ENCODE measurements at places on chromosomes 3 and 15.

DNA sequence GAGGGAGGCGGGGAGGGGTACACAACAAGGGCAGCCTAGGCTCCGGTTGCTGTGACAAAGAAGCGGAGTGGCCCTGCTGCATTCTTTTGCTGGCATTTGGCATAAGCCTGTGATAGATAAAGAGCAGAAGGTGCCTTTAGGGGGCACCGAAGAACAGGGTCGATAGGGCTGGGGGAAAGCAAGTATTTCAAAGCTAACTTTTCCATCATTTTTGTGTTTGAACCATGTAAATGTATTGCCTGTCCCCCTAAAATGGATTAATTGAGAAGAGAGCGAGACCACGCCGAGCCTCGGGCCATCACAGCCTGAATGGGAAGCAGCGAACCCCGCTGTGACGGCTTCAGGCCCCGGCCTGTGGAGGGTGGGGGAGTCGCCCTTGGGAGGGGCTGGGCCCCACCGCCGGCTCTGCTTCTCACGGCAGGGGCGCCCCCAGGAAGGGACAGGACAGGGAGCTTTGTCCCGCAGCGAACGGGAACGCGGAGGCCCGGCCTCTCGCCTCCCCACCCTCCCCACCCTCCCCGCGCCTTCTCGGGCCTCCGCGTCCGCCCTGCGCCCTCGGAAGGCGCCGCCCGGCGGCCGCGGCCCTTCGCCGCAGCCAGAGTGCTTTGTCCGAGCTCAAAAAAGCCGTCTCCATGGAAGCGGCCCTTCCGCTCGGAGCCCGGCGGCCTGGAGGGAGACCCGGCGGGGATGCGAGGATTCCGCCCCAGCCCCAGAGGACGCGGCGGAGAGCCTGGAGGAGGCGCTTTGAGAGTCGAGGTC lies 32.4 kb upstream of the ALDH1L1 start:
- DNase-seq = peak; percentile 10

GRCh38 chr15:59866642-59867041 lies 137.5 kb upstream of the FOXB1 start:
- no peak for DNase-seq

GRCh38 chr3:32237670-32238452 lies 619 bp upstream of the CMTM8 start:
- peak; percentile 5 for DNase-seq

DNA sequence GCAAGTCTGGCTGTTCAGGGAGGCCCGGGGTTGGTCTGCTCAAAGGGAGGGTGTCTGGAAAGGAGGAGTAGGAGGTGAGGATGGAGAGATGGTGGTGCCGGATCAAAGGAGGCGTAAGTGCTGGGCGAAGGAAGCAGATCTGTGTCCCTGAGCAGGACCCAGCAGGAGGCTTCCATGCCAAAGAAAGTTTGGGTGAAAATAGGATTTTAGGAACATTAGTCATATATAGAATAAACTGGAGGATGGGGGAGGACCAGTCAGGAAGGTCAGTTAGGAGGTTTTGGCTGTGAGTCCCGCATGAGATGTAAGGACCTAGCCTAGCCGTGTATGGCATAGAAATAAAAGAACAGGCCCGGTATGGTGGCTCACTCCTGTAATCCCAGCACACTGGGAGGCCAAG lies 28.6 kb upstream of the VPS8 start:
- no peak for DNase-seq

DNA sequence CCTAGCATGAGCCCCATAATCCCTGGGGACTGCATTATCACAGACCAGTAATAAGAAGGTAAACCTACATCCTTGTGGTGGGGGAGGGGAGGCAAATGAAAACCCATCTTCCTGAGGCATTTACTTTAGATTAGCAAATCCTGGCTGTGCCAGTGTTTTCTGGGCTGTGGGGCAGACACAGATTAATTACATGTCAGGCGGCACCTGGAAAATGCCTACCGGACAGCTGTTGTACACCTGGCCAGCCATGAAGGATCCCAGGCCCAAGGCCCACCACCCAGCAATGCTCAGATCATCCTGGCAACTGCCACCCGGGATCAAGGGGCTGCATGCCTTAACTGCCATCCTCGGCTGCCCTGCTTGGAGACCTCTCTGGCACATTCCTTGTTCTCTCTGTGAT lies 59.1 kb upstream of the RASA2 start:
- no peak for DNase-seq

- DNase-seq = no peak
Measured at GRCh38 chr3:177744873-177745606, 547.8 kb upstream of the TBL1XR1 start.

DNA sequence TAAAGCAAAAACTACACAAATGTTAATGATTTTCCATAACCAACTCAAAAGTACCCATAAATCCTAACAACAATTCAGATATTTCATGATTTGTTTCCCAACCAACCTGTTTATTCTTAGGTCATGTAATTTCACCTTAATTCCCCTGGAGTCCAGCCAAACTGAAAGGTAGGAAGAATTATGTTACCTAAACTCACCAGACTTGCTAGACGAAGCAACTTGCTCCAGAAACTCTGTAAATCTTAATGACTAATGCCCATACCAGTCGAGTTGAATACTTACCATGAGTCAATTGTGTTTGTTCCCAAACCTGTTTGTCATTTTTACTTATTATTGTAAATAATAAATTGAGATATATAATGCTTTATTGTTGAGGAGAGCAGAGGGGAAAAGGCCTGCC lies 1030.0 kb downstream of the TBL1XR1 start:
- DNase-seq = no peak

DNA sequence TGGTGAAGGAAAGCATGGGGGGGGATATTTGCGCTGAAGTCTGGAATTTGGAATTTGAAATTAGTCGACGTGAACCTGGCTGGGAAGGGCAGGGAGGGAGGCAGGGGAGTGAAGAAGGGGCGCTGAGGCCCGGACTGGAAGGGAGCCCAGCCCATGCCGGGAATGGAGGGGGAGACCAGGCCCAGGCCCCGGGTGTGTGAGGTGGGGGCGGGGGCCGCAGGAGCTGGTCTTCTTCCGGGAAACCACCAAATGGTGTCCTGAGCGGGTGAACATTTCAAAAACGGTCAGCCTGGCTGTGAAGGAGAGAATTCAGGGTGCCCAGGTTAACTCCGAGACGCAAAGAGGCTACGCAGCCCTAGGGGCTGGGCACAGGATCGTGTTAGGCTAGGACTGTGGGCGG lies 497 bp upstream of the PRR20G start:
- DNase-seq = no peak

GRCh38 chr15:48309740-48310139 lies 21.5 kb upstream of the DUT start:
- DNase-seq = no peak

GRCh38 chr3:64260431-64260830 lies 35.2 kb upstream of the PRICKLE2 start:
- DNase-seq = no peak

DNA sequence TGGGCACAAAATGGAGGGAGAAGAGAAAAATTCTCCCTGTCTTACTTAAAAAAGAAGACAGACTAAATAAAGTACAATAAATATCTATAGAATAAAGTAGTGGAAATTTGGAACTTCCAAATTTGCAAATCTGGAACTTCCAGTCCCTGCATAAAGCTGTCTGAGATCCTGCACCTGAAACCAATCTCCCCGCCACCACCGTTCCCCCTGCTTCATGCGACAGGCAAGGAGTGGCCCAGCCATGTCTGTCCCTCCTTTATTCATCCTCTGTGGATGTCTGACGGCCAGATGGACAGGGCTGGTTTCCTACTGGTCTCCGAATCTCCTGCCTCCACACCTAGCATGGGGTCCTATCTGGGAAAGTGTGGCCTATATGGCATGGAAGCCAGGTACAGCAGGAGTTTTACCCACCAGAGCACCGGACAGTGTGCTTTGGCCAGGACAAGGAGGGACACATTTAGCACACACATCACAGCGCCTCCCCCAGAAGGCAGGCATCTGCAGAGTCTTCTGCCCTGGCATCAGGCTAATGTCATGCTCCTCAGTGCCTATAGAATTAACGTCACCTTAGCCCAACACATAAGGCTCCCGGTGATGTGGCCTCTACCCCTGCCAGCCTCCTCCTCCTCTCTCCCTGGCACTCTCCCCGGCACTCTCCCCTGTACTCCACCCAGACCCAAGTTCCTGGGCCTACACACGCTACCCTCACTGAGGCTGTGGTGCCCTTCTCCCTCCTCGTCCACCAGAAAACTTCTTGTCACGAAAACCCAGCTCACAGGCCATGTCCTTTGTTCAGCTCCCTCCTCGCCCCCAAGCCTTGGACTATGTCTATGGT lies 170.8 kb downstream of the XXYLT1 start:
- DNase-seq = no peak

- DNase-seq = no peak
Measured at GRCh38 chr3:16728770-16729745, 123.8 kb upstream of the DAZL start.

DNA sequence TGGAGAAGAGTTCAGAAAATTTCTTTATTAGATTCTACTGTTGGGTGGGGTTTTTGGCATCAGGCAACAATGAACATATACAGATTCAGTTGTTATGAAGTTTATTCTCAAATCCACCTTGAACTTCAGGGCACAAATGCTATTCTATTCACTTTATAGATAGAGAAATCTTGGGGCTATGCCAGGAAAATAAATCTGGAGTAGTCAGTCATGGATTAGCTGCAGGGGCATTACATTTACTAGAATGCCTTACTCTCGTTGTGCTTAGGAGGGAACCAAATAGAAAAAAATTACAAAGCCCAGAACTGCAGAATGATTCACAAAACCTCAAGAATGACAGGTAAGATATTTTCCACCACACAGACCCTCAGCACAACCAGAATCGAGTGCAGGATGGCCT lies 216.7 kb downstream of the CDIN1 start:
- no peak for DNase-seq

DNA sequence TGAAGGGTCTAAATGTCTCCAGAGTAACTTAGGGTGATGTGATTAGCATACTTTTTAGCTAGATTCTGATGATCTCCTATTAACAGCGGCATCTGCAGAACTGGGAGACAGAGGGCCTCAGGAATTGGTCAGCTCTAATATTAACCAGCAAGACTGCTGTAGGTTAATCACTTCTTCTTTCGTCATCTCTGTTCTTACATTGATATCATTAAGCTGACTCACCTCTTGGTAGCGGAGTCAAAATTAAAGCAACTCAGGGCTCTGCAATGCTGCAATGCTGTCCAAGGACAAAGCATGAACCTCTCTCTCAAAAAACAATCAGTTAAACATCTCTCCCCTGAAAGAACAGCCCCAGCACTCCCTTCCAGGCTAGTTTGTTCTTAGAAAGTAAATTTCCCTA lies 57.5 kb upstream of the TRA2B start:
- DNase-seq = no peak

DNA sequence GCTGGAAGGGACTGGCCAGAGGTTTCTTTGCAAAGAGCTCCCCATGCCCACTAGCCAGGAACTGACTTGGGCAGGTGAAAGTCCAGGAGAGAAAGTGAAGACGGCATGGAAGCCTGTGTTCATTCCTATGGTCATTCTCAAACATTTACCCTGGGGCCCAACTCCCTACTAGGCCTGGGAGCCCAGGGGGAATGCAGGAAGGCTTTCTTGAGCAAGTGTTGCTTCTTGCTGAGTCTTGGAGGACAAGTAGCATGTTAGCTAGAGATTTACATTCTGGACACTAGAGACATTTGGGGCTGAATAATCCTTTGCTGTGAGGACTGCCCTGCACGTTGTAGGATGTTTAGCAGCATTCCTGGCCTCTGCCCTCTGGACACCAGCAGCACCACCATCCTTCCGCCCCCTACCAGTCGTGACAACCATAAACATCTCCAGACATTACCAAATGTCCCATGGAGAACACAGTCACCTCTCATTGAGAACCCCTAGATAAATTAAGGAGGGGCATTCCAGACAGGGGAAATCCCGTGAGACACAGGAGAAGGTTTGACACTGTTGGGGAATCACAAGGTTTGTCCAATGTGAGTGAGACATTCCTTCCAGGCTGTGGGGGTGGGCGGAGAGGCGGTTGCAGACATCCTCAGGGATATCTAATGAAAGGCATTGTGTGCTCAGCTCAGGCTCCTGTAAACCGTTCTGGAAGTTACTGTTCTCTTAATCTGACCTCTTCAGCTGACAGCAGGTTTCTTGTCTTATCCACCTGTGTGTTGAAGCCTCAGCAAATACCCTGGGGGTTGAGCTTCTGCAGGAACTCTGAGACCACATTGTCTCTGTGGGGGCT lies 236.2 kb downstream of the TLE3 start:
- no peak for DNase-seq

DNA sequence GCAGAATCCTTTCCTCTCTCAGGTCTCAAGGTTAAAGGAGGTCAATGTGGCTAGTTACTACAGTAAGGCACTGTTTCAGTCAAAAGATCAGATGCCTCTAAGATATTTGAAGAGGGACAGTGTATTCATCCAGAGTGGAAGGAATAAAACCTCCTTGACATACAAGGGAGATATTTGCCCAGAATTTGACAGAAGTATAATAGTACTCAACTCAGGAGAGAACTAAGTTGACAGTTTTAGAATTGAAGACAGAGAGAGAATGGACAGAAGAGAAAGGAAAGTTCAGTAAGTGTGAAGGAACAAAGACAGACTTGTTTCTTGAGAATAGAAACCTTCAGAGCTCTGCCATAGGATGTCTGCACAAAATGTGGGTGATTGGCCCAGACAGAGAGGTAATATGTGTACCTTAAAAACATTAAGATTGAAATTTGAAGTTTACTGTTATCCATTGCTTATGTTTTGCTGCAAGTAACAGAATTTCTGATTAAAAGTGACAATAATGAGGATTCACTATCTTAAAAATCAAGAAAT lies 507.1 kb downstream of the IGSF11 start:
- DNase-seq = no peak

DNA sequence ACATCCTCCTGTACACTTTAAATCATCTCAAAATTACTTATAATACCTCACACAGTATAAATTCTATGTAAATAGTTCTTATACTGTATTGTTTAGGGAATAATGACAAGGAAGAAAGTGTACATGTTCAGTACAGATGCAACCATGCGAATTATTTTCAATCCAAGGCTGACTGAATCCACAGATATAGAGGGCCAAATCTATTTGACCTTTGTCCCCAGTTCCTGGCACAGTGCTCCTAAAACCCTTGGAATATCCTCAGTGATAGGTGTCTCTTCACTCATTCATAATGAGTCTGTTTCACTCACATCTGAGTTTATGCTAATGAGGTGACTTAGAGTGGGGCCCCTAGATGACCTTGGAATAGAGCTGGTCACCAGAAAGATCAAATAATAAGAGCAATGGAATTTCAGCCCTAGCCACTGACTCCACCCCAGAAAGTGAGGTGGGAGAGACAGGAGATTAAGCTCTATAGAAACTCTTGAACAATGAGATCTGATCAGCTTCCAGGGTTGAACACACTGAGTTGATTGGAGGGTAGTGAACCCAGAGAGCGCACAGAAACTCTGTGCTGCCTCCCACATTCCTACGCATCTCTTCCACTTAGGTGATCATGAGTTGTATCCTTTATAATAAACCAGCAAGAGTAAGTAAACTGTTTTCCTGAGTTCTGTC lies 65.3 kb downstream of the ADAM10 start:
- no peak for DNase-seq

DNA sequence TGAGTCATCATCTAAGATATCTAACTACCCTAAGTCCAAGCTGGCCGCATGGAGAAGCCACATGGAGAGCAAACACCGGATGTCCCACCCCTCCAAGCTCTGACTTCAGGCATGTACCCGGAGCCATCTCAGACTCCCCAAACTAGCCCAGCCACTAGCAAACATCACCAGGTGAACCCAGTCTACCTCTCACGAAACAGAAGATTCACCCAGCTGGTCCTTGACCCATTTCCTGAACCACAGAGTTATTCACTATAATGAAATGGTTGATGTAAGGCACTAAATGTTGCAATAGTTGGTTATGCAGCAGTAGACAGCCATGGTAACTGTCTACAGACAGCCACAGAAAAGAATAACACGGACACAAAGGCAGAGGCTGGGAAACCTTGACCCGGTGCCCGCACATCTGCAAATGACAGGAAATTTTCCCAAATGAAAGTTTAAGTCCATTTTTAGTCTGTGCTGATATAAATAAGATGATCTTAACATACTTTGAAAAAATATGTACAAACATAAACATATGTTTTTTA lies 265.5 kb upstream of the ATP10A start:
- DNase-seq = no peak
